Naive thymus-derived CD4-positive, alpha-beta T cell (primary cell): ENCODE measurements at places on chromosomes 2 and 18. TPM values are rescaled to one million over a fixed set of nuclear protein-coding genes. Genes with fewer than 3 reads are reported as not detected.

DNA sequence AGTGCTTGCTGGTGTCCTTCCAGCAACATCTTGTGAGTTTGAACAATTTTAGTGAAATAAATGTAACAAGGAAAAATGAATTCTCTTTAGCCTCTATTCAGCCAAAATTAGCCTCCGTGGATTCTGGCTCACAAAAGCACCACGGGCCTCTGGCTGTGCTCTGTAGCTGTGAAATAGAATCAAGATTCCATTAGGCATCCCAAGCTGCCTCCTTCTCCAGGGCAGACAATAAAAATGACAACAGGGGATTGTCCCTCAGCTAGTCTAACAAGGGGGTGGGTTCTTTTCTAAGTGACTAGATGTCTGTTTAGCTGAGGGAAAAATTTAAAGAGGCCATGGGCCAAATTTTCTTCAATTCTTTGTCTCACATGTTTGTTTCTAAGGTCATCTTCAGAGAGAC is 254.7 kb upstream of the FIGN start:
- DNase-seq, result no peak

FTCDNL1 gene
- total RNA-seq, result 3.7 TPM

- DNase-seq, result no peak
Measured at GRCh38 chr2:20925265-20925889, 102.5 kb upstream of the LDAH start.

DNA sequence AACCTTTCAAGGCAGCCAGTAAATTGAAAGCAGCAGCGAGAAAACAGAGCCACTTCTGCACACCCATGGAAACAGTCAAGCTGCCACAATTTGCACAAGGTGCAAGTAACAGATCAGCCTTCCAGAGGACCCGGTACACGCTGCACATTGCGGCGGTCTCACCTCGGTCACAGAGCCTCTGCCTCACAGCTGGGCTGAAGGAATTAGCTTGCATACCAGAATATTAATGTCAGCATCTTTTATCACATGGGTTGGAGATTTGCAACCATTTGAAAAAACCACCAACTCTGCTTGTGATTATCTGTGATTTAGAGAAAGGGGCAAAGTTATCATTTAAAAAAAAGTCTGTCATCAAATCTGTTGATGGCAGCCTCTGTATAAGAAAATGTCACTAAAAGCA is 330.5 kb upstream of the TCF4 start:
- no peak for DNase-seq

DNA sequence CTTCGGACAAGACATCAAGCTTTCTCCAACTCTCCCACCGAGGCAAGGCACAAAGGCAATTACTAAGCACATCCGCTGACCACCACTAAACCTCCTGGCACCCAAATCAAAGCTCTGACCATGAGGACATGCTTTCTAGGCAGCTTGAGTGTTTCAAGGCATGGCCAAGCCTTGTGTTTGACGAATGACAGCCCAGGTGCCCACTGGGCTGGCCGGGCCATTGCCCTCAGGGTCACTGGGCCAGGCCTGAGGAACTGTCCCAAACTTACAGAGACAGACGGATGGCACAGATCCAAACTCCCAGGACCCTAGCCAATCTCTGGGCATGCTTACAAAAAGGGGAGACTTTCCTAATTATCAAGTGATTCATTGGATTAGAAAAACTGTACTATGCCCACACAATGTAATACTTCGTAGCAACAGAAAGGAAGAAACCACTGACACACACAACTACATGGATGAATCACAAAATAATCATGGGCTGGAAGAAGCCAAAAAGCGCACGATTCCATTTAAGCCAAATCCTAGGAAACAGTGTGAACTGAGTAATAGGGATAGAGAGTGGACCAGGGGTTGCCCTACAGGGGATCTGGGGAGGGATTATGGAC is 20.2 kb downstream of the CRACDL start:
- DNase-seq, result no peak

DNA sequence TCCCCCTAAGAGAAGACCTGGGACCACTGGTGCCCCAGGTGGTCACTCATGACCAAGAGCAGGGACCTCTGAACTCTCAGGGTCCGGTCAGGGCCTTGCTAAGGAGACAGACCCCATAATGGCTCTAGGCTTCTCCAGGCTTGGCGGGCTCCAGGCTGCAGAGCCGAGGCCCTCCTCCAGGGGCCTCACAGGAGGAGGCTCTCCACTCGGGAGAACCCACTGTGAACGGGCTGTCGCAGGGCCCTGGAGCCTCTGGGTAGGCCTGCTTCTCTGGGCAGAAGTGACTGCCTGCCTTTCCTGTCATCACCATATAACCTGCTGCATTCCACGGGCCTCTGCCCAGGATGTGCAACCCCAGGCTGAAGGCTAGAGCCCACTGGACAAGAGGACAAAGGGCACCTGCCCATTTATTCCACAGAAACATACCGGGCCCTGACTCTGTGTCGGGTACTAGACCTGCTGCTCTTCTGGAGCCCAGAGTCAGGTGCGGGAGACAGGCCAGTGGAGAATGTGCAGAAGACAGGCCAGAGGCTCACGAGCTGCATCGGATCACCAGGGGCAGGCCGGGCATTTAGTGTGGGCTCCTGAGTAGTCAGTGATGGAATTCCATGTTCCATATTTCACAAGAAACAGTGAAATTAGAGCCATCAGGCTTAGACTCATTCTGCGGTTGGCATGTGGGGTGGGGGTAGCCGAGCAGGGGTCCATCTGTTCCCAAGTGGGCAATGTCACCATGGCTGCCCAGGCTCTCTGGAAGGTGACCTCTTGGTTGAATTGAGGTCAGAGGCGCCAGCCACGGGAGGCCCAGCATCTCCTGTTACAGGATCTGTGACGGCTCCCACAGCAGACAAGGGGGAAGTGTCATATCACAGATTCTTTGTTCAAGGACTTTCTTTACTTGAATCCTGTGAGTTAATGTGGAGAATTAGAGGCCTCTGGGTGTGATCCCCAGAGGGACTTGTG is 220.8 kb downstream of the SH3RF3 start:
- no peak for DNase-seq

DNA sequence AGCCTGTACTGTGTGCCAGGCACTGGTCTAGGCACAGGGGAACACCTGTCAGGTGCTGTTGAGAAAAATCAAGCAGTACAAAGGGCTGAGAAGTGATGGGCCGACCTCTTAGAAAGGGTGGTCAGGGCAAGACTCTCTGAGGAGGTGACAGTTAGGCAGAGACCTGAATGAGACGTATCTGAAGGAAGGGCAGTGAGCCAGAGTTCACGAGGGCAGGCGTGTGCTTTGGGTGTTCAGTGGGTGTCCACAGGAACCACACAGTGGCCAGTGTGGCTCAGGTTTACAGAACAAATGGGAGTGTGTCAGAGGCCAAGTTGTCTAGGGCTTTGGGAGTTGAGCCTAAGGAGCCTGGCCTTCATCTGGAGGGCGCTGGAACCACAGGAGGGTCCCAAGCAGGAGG is 6.2 kb downstream of the ARMC9 start:
- no peak for DNase-seq

KLF7 gene
- total RNA-seq, result 71.7 TPM

DNA sequence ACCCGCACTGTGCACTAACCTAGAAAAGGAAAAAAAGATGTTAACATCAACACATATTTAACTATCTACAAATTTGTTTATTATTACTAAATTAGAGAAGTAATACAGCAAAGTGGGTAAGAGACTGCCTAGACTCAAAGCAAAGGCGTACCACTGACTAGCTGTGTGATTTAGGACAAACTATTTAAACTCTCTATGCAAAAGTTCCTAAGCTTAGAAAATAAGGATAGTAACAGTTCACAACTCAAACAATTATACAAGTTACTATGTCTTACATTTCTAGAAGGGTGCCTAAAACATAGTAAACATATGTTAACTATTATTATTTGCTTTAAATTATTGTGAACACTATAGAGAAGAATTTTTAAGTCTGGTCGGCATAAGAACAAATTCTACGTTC is 119.4 kb downstream of the RTTN start:
- DNase-seq, result no peak

GRCh38 chr2:130912471-130912870 is 75.8 kb downstream of the ARHGEF4 start:
- DNase-seq, result no peak

DNA sequence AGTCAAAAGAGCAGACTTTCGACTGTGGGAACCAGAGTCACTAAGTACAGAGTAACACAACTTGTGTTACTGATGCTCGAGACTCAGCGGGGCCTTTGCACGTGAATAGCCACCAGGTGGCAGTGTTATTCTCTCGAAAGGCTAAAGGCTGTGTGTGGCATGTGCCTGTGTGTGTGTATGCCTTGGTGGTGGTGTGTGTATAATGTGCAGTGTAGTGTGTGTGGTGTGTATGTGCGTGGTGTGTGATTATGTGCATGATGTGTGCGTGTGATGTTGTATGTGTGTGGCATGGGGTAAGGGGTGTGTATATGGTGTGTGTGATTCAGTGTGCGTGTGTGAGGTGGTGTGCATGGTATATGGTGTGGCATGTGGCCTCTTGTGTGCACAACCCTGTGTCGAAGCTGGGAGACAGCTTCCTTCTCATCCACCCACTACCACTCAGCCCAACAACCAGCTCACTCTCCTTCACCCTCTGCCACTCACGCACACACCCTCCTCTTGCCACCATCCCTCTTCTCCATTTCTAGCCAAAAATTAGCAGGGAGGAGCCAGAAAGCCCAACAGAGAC is 83.0 kb upstream of the ZNF532 start:
- DNase-seq, result peak; percentile 46

- no peak for DNase-seq
Measured at GRCh38 chr18:47844828-47845498, 85.5 kb downstream of the SMAD2 start.

OSBPL6 gene
- 0.48 TPM for total RNA-seq

DYNAP gene
- not detected for total RNA-seq

GRCh38 chr2:191318729-191319078 is 73.5 kb downstream of the MYO1B start:
- DNase-seq, result no peak

LRRC30 gene
- total RNA-seq, result not detected
